ENCODE measurements at places on chromosomes 11 and 22.

GRCh38 chr11:44868455-44869421 lies 81.9 kb downstream of the TP53I11 start:
- no peaks in the 10 kb centered on the region for H3K36me3 ChIP-seq
- DNase-seq = no peak
- no peaks in the 10 kb centered on the region for H3K27me3 ChIP-seq
- no peak overlapping the region for H3K4me3 ChIP-seq
- H3K27ac ChIP-seq = peak overlapping the region; percentile 58
- H3K4me1 ChIP-seq = peaks cover 3% of the 10 kb centered on the region

- H3K36me3 ChIP-seq = no peaks in the 10 kb centered on the region
- peaks cover 11% of the 10 kb centered on the region for H3K27me3 ChIP-seq
- no peak overlapping the region for H3K4me3 ChIP-seq
- DNase-seq = peak; percentile 16
- H3K27ac ChIP-seq = no peak overlapping the region
Observed at GRCh38 chr11:26134481-26135355, 197.2 kb upstream of the ANO3 start.

DNA sequence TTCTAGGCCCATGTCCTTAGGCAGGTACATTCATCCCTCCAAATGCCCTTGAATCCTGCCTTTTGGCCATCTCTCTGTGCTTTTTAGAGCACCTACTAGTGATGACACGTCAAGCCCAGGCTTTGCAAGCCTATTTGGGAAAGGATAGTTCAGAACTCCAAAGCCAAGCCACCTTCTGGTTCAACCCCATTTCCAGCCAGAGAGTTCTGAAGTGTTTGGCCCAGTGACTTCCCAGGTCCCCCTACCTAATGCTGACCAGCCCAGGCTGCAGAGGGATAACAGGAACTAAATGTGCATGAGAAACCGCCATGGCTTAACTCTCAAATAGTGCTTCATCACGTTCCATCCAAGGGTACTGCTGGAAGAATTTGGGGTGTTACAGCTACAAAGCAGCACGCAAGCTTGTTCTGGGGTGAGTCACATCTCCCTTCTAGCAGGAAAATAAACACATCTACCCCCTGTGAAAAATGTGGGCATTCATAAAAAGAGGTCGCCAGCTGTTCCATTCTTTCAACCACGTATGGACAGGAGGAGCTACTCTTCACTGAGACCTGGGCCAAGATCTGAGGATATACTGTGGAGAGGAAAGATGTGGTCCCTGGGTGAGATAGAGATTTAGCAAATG lies 2.0 kb upstream of the FXYD6 start:
- no peaks in the 10 kb centered on the region for H3K27me3 ChIP-seq
- no peak overlapping the region for H3K27ac ChIP-seq
- no peak for DNase-seq
- H3K36me3 ChIP-seq = no peaks in the 10 kb centered on the region

- peak overlapping the region; percentile 63 for H3K4me3 ChIP-seq
- peaks cover 44% of the 10 kb centered on the region for H3K4me1 ChIP-seq
- DNase-seq = peak; percentile 80
- no peaks in the 10 kb centered on the region for H3K27me3 ChIP-seq
Observed at GRCh38 chr11:68120273-68121066, 718 bp downstream of the CHKA start.

DNA sequence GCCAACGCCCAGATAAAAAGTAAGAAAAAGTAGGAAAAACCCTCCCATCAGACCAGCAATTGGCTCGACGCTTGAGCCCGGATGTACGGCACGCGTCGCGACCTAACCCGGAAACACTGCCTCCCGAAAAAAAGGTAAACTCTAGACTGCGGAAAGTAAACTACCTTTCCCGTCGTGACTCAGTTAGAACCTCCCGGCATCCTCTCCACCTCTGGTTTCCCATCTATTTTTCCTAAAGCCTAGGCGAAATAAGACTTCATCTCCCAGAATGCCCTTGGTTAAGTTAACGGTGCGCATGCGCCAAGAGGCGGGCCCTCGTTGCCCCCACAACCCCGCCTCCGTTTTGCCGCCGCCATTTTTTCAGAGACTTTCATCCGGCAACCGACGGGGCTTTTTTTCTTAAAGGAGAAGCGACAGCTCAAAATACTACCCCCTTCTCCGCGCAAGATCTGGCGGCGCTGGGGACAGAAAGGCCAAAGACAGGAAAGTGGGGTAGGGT lies 678 bp upstream of the ZFP91 start:
- peak overlapping the region; percentile 78 for H3K4me3 ChIP-seq
- no peaks in the 10 kb centered on the region for H3K36me3 ChIP-seq
- peak overlapping the region; percentile 100 for H3K27ac ChIP-seq
- DNase-seq = peak; percentile 99
- no peaks in the 10 kb centered on the region for H3K27me3 ChIP-seq

Measured in cardiac muscle cell (in vitro differentiated cells and primary cell).